Pons (tissue), 1 donor: ENCODE measurements at places on chromosomes 12 and 14.
A peak's percentile ranks its signal among the peaks of the same experiment; 100 is the strongest.

- no peak for DNase-seq
These were observed 111.3 kb upstream of the SLC16A7 start for GRCh38 chr12:59484575-59484974.

DNA sequence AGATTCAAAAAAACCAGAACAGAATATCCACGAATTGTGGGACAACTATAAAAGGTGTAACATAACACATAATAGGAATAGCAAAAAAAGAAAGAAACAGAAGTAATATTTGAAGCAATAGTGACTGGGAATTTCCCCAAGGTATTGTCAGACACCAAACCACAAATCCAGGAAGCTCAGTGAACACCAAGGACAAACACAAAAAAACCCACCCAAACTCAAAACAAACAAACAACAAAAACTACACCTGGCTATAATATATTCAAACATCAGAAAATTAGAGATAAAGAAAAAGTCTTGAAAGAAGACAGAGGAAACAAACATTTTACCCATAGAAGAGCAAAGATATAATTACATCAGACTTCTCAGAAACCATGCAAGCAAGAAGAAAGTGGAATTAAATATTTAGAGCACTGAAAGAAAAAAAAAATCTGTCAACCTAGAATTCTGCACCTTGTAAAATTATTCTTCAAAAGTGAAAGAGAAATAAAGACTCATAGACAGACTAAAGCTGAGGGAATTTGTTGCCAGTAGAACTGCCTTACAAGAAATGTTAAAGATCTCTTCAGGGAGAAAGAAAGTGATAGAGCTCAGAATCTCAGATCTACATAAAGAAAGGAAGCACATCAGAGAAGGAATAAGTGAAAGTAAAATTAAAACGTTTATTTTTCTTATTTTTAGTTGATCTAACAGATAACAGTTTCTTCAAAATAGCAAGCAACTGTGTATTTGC, 12.1 kb upstream of the HMGA2 start:
- no peak for DNase-seq

- DNase-seq, result no peak
These were observed 5.0 kb upstream of the KLC1 start for GRCh38 chr14:103623883-103624482.

DNA sequence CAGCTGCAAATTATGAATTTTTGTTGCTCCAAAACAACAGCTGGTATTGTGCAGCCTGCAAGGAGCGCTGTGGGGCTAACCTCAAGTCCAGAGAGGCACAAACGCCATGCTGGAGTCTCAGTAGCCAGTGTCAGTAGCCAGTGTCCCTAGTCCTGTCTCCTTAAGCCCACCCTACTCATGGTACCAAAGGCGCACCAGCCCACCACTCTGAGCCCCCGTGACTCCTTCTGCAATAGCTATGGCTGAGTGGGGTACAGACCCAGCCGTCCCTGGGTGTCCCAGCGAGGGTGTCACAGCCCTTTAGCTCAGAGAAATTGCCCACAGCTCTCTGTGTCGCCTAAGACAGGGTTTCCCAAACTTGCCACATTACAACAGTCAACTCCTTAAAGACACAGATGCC, 65.2 kb downstream of the ARL6IP4 start:
- DNase-seq, result no peak

- DNase-seq, result peak; percentile 24
These were observed 186.2 kb downstream of the NRXN3 start for GRCh38 chr14:78356391-78356790.

DNA sequence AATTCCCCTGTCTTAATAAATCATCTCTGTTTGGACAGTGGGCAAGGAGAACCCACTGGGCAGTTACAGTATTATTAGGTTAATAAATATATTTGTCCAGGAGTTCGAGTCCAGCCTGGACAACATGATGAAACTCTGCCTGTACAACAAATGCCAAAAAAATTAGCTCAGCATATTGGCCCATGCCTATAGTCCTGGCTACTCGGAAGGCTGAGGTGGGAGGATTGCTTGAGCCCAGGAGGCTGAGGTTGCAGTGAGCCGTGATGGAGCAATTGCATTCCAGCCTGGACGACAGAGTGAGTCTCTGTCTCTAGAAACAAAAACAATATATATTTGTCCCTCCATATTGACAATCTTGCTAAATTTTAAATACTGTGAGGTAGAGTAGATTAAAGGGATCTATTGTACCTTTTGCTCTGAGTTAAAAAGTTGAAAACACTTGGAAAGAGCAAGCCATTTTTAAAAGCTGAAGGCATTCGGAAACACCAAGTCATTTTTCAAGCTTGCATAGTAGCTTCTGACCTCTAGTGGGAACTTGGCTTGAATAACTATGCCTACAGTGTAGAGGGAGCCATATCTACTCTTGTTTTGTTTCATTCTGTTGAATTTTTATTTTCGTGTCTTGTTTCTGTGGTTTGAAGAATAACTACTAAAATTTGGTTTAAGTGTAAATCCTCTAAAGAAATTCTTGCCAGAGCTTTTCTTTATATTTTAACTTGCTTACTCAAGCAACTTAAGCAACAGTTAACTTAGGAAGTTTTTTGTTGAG, 14.6 kb upstream of the EEA1 start:
- no peak for DNase-seq

GRCh38 chr12:57187222-57188089, 29.1 kb upstream of the NXPH4 start:
- DNase-seq, result no peak

DNA sequence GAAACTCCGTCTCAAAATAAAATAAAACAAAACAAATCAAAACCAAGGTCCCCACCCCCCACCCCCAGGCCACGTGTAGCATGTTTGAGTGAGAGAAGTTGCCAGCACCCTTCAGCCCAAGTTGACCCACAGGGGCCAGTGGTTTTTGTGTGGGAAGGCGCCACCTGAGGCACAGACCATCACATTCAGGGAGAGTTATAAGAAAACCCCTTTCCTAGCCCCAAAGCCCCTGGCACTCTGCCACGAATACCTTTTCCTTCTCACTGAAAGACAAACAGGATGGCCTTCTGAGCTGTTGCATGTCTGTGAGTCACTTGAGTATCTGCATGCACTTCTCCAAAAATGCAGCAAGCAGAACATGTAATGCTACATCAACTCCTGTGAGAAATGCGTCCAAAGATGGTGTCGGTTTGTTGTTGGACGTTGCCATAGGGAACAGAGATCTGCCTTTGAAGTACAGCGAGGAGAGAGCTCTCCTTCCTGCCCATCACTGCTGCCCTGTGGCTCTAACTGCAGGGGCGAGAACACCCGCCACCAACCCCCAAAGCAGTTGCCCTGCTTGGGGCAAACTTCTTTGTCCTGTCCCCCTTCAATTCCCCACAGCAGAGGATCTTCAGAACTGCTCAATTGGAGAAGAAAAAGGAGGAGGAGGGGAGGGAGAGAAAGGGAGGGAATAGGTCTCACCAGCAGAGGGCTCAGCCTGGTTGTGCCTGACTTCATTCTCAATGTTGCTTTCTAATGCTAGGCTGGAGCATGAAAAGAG, 2.7 kb upstream of the TRAF3 start:
- DNase-seq, result peak; percentile 86

DNA sequence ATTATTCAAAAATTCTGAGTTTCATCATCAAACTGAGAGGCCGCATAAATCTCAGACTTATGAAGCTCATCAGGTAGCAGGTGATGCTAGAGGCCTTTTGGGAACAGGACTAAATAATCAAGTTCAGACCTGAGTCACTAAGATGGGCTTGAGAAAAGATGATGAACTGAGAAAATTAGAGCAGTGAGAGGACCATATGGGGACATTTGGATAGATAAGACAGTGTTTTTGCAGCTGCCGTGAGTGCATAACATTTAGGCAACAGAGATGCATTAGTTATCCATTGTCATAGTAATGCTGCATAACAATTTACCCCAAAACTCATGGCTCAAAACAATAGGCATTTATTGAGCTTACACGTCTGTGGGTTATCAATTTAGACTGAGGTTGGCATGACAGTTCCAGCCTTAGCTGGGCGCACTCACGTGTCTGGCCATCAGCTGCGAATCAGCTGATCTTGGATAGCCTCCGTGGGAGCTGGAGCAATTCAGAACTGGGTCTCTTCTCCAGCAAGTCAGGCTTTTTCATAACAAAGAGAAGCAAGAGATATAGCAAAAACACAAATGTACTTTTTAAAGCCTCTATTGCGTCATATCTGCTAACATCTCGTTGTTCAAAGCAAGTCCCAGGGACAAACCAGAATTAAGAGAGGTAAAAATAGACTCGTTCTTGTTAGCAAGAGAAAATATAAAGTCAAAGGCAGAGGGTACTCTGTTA, 72.8 kb downstream of the CAPZA3 start:
- no peak for DNase-seq

- DNase-seq, result no peak
These were observed 133.7 kb upstream of the DCN start for GRCh38 chr12:91316161-91316906.

DNA sequence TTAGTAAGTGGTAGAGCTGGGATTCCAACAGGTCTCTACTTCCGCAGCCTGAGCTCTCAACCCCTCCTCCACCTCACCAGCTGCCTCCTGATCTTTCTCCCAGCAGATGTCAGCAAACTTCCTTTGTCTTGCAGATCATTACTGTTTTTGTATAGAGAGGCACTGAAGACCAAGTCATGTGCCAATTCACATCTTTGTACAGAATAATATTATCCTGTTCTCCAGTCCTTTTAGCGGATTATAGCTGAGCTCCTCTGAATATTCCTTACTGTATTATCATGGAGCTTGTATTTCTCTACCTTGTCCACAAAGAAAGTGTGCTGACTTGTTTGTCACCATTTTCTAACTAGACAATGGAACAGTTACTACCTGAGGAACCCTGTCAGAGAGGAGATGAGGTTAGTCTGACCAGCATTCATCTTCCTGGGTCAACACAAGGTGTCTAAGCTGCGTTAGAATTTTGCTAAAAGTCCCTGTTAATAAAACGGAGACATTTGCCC, 142.3 kb upstream of the ARHGAP5 start:
- DNase-seq, result peak; percentile 74

DNA sequence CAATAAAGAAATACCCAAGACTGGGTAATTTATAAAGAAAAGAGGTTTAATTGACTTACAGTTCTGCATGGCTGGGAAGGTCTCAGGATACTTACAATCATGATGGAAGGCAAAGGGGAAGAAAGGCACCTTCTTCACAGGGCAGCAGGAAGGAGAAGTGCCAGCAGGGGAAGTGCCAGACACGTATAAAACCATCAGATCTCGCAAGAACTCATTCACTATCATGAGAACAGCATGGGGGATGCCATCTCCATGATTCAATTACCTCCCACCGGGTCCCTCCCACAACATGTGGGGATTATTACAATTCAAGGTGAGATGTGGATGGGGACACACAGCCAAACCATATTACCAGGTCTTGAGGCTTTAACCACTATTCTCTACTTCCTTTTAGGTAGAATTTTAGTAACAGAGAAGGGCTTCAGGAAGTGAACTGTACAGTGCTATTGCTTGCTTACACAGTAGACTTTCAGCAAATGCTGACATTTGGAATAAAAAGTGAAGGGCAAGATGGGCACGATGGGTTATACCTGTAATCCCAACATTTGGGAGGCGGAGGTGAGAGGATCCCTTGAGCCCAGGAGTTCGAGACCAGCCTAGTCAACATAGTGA, 40.8 kb upstream of the OR4E1 start:
- no peak for DNase-seq

- DNase-seq, result no peak
These were observed 14.6 kb downstream of the GALNT8 start for GRCh38 chr12:4734625-4735340.

- DNase-seq, result no peak
These were observed 445.4 kb upstream of the OR4E1 start for GRCh38 chr14:22118899-22119477.

- no peak for DNase-seq
These were observed 116.1 kb upstream of the SLC35F4 start for GRCh38 chr14:57981817-57982560.

DNA sequence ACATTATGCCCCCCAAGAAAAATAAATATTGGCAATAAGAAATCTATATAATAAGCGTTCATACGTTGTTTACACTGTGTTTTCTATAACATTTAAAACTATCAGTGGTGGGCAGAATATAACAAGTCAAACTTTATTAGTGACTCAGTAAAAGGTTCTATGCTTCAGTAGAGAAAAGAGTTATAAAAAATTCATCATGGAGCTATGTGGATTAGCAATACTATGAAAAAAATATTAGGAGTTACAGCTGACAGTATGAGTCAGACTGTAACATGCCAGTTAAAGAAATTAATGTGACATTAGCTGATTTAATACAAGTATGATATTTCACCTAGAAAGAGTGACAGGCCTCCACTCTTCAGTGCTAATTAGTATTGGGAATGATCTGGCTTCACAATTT, 125.1 kb upstream of the GARIN6 start:
- DNase-seq, result no peak

DNA sequence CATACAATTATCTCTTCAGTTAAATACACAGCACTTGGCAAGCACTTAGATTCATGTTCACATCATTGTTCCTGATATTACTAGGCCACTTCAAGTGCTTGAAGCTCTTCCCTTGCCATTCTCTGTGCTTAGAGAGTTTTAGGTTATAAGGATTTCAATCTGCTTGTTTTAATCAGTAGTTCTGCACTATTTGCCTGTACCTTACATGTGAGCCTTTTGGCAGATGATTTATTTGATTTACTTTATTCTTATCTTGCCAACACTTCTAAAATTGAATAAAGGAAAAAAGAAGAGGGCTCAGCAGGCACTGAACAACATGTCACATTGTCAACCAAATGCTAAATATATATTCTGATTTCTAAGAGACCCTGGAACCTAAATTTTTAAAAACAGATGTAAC, 363.8 kb upstream of the USP15 start:
- no peak for DNase-seq

GRCh38 chr14:68210729-68211299, 391.2 kb downstream of the RAD51B start:
- DNase-seq, result peak; percentile 53

- DNase-seq, result no peak
These were observed 83.2 kb downstream of the ITPK1 start for GRCh38 chr14:93032421-93032936.

DNA sequence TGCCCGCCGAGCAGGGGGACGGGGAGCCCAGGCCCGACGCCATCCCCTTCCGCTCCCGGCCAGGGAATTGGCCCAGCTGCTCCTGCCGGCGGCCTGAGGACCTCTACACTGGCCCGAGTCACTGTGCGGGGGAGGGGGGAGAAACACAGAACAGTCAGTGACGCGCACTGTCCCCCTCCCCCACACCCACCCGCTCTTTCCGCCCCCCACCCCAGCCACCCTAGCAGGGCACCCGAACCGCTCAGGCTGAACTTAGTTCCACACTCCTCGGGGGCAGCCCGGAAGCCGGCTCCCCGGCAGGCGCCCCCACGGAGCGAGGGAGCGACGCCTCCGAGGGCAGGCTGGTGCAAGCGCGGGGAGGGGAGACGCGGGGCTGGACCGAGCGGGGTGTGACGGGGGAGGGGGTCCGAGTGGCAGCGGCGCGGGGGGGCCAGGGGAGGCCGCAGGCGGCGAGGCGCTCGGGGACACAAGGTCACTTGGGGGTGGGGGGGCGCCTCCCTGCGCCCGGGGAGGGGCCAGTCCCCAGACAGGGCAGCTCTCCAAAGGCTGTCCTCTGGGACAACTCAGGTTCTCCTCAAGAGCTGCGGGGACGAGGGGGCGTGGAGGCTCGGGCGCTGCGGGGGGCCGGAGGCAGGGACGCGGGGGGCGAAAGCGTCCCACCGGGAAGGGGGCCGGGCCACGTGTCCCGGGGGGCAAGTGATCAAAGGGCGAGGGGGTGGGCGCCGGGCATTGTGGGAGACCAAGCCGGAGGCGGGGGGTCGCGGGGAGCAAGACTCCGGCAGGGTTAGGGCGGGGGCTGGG, 648 bp downstream of the CHD4 start:
- no peak for DNase-seq

GRCh38 chr12:47394070-47394469, 311.8 kb downstream of the RPAP3 start:
- no peak for DNase-seq
